AG09319 (cell line): ENCODE measurements at places on chromosomes 1 and 21.

- no peak for DNase-seq
These were observed 11.5 kb downstream of the ZNF281 start for GRCh38 chr1:200398373-200398772.

- DNase-seq, result no peak
These were observed 9.1 kb downstream of the SGIP1 start for GRCh38 chr1:66542811-66543767.

DNA sequence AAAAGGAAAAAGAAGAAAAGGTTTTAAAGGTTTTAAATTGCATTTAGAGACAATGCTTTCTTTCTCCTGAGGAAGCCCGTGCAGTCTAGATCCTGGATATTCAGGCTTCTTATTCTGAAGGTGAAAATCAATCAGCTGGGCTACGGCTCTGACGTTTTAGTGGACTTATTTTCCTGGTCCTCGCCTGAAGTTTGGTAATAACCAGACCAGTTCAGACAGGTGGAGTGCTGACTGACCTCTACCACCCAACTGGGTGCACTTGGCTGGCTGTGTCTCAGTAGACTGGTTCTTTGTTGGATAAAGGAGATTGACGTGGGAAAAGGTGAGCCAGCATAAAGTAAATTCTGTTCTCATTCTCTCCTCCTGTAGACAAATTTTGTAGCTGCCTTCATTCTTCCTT is 7.2 kb upstream of the ATP1A1 start:
- DNase-seq, result no peak

- no peak for DNase-seq
These were observed 389.5 kb upstream of the PROX1 start for GRCh38 chr1:213598263-213598662.

GRCh38 chr1:225435487-225435886 is 7.6 kb upstream of the LBR start:
- no peak for DNase-seq

DNA sequence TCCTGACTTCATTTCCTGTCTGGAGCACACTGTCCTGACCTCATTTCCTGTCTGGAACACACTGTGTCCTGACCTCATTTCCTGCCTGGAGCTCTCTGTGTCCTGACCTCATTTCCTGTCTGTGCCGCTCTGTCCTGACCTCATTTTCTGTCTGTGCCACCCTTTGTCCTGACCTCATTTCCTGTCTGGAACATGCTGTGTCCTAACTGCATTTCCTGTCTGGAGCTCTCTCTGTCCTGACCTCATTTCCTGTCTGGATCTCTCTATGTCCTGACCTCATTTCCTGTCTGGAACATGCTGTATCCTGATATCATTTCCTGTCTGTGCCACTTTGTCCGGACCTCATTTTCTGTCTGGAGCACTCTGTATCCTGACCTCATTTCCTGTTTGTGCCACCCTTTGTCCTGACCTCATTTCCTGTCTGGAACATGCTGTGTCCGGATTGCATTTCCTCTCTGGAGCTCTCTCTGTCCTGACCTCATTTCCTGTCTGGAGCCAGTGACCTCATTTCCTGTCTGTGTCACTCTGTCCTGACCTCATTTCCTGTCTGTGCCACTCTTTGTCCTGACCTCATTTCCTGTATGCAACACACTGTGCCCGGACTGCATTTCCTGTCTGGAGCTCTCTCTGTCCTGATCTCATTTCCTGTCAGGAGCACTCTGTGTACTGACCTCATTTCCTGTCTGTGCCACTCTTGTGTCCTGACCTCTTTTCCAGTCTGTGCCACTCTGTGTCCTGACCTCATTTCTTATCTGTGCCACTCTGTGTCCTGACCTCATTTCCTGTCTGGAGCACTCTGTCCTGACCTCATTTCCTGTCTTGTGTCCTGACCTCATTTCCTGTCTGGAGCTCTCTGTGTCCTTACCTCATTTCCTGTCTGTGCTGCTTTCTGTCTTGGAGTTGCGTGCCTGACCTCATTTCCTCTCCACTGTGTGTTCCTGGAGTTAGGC is 27.6 kb downstream of the SKI start:
- DNase-seq, result no peak

- no peak for DNase-seq
These were observed 3.3 kb downstream of the GPR153 start for GRCh38 chr1:6257541-6258069.

GRCh38 chr1:198125995-198126735 is 30.6 kb upstream of the NEK7 start:
- DNase-seq, result peak; percentile 54

DNA sequence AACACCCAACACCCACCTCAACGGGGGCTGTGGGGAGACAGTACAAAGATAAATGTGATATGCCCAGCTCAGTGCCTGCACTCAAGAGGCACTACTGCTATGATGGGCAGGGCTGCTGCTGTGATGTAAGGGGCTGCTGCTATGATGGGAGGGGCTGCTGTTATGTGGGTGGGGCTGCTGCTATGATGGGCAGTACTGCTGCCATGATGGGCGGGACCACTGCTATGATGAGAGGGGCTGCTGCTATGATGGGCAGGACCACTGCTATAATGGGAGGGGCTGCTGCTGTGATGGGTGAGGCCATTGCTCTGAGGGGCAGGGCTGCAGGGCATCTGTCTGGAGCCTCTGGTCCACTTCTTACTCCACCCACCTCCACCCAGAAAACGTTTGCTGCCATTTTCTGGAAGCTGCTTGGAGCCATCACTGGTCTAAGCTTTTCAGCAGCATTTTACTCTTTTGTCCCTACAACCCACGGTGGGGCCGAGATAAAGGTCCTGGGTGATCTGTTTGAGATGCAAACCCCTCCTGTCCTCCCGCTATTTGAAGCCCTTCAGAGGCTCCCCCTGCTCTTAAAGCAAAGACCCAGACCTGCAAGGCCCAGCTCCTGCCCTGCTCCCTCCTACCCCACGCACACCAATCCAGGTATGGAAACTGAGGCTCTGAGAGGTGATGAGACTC is 656.9 kb downstream of the PTPRU start:
- DNase-seq, result no peak

DNA sequence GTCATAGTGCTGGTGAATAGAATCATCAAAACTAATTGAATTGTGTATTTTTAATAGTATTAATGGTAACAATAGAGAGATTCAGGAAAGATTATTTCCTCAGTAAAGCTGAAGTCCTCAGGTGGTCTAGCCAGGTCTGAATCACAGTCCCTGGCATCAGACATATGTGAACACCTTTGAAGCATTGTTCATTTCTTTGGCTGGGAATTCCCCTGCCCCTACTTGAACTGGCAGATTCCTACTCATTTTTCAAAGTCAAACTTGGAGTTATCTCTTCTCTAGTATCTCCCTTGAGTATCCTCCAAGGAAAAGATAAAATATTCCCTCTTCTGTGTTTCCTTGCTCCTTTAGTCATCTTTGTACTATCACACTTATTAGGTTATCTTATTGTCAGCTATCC is 759.8 kb downstream of the ADGRL2 start:
- DNase-seq, result no peak

DNA sequence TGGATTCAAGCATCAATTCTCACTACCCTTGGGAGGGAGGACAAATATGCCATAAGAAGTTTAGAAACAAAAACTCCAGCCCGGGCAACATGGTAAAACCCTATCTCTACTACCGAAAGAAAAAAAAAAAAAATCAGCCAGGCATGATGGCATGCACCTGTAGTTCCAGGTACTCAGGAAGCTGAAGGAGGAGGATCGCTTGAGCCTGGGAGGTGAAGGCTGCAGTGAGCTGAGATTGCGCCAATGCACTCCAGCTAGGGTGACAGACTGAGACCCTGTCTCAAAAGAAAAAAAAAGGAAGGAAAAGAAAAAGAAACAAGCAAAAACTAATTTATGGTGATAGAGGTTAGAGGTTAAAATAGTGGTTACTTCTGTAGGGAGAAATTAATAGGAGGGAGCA is 9.6 kb downstream of the ZNF644 start:
- no peak for DNase-seq

GRCh38 chr1:53526451-53527101 is 67.4 kb downstream of the DMRTB1 start:
- DNase-seq, result no peak

GRCh38 chr1:63955370-63956145 is 181.7 kb downstream of the ROR1 start:
- no peak for DNase-seq

GRCh38 chr1:220484135-220484534 is 43.8 kb upstream of the MARK1 start:
- DNase-seq, result no peak

DNA sequence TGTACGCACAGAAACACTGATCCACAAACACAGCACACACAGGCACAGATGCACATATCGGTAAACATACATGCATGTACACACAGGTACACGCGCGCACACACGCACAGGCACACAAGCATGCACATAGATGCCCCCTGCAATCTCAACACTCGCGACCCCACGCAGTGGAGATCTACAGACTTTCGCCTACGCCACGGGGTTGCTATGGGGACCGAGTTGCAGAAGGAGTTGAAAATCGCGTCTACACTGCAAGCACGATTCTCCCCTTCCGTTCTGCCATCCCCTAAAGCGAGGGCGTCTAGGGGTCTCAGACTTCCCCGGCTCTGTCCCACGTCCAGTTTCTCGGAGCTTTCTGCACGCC is 826 bp downstream of the TRIM17 start:
- no peak for DNase-seq

DNA sequence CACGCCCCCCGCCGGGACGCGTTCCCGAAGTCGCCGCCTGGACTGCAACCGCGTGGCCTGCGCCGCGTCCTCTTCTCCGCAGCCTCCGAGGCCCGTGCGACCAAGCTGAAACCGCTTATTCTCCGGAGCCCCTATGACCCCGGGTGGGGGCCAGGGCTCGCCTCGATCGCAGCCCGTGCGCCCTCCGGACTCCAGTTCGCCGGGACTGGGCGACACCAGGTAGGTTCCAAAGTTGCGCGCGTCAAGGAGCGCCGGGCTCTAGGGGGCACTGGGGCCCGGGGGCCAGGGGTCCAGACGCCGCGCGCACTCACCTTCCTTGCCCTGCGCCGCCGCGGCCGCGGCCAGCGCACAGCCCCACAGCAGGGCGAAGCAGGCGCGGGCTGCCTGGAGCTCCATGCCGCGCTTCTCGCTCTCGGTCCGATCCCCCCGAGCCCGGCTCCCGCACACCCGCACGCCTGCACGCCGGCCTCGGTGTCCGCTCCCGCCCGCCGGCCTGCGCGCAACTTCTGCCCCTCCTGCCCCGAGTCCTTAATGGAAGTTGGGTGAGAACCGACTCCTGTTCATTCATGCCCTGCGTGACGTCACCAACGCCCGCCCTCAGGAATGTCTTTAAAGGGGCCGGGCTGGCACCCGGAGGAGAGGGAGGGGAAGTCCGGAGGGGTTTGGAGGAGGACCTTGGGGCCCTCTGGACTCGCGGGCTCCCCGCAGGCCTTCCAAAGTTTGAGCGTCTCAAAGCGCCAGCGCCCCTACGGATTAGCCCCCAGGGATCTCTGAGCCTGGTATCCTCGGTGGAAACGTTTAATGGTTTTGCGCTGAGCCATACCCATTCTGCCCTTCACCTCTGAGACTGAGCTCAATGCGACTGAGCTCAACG is at the start of gene EPHA2:
EPHA2 (minus strand) TSS at position 533 of the 874 bp plus-strand sequence; CDS start at position 396, 137 bp downstream.
- DNase-seq, result no peak

- DNase-seq, result peak; percentile 19
These were observed 114.5 kb upstream of the ZNHIT6 start for GRCh38 chr1:85822696-85823095.

DNA sequence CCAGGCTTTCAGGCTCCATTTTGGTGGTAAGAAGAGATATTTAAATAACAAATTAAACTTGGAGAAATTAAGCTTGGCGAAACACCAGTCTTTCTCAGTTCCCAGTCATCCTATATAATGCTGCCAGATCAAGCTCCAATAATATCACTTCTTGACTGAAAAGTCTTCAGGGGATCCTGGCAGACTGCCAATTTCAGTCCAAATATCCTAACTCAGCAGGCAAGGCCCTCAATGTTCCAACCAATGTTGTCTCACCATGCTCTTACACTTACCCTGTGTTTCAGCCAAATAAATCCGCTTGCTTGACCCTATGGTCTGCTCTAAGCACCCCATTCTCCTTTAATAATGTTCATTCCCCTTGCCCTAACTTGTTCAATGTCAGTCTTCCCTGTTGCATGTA is 39.9 kb upstream of the BCL10 start:
- no peak for DNase-seq

GRCh38 chr1:95578462-95578861 is 344.5 kb downstream of the RWDD3 start:
- DNase-seq, result no peak

GRCh38 chr1:8540261-8540941 is 222.5 kb downstream of the SLC45A1 start:
- DNase-seq, result no peak

DNA sequence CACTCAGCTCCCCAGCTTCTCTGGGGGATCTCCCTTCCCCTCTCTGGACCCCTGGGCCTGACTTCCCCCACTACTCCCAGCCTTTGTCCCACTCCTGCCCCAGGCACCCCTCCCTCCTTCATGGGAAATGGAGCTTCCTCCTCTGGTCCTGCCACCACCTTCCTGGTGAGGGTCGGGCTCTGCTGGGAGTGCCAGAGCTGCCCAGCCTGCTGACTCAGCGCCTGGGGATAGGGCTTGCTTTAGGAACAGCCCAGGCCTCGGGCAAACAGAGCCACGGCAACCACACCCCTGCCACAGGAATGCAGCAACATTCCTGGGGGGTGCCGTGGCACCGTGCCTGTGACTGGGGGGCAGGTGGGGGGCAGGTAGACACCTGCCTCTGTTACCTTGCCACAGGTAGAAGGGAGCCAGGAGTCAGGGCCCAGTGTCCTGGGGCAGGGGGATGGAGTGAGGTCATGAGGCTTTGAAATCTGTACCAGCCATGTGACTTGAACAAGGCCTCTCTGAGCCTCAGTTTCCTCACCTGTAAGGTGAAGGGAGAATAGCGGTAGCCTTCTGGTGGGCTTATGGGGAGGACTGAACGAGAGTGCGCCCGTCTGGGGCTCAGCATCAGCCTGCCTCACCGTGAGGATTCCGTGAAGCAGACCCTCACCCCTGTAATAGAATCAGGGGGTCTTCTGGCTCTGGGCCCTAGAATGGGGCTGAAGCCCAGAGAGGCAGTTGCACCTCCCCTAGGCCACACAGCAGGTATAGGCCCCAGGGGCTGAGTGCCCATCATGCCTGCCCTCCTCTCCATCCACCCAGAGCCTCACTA is 17.8 kb upstream of the EPHA2 start:
- no peak for DNase-seq

GRCh38 chr1:55611123-55611522 is 396.0 kb upstream of the USP24 start:
- peak; percentile 59 for DNase-seq

GRCh38 chr1:14739082-14739832 is 140.8 kb downstream of the KAZN start:
- DNase-seq, result no peak

DNA sequence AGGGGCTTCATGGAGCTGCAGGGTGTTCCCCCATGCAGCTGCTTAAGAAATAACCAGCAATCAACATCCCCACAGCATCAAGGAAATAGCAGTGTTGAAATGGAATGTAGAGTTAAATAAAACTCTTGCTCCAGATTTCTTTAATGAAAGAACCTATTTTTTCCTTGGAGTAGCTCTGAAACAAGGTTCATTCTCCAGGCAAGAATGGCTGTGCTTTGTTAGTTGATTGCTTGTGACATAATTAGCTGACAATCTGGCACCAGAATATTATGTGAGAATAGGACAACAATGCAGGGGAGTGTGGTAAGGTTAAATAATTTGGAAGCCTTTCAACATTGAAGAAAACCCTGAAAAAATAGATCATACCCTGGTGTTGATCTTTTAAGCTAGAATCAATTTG is 254.2 kb upstream of the RRP15 start:
- DNase-seq, result no peak
